Brain microvascular endothelial cell (primary cell): ENCODE measurements at places on chromosomes 1 and 21.
A peak's percentile ranks its signal among the peaks of the same experiment; 100 is the strongest.

- DNase-seq: no peak
Measured at GRCh38 chr1:156752843-156753482, 1.5 kb upstream of the HDGF start.

DNA sequence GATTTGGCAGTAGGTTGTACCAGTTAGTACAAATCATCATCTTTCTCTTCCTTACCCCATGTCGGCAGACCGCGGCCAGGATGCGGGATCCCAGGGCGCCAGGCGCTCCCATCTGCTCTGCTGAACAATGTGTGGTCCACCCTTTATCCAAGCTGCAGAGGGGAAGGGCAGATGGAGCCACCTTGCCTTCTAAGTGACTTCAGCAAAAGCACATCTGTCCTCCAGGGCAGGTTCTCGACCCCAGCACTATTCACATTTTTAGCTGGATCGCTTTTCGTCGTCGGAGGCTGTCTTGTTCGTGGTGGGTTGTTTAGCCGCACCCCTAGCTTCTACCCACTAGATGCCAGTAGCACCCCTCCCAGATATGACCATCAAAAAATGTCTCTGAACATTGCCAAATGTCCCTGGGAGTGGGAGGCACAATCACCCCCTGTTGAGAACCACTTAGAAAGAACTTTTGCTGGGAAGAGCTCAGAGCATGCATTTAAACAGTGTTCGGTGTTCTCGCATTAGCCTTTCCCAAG, 58.1 kb upstream of the SIM2 start:
- DNase-seq: no peak

GRCh38 chr1:24801176-24801575, 55.9 kb downstream of the CLIC4 start:
- DNase-seq: no peak

DNA sequence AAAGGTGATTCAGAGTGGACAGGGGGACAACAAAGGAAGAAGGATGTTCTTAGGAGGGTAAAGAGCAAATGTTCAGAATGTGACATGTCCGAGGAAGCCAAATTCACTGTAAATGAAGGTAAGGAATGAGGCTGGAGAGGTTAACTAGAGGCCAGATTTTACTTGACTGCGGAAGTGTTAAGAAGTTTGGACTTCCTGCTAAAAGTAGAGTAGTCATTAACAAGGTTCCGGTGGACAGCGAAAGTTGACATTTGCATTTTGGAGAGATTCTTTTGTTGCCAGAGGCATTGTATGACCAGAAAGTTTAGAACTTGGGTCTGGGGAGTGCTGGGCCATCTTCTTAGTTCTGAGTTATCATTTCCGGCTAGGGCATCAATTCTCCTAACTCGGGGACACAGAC, 7.2 kb upstream of the ERRFI1 start:
- DNase-seq: no peak

DNA sequence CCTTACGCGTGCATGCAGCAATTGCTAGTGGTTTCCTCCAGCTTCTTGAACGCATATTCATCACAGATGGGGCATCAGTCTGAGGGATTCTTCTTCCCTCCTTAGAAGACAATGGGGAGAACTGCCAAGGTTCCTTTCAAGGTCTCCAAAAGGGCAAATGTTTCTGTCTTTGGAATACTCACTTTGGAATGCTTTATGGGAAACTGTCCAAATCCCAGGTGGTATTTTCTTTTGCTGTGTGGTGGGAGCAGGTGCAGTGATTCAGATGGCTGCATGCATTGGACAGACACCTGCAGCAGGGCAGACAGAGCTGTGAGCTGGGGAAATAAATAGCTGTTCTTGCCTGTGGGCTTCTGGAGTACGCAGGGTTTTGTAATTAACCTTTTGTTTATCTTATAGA, 40.5 kb downstream of the URB2 start:
- no peak for DNase-seq

GRCh38 chr1:221310180-221310579, 430.9 kb downstream of the HLX start:
- DNase-seq: no peak

- DNase-seq: no peak
Measured at GRCh38 chr1:107925565-107925964, 39.4 kb downstream of the VAV3 start.

DNA sequence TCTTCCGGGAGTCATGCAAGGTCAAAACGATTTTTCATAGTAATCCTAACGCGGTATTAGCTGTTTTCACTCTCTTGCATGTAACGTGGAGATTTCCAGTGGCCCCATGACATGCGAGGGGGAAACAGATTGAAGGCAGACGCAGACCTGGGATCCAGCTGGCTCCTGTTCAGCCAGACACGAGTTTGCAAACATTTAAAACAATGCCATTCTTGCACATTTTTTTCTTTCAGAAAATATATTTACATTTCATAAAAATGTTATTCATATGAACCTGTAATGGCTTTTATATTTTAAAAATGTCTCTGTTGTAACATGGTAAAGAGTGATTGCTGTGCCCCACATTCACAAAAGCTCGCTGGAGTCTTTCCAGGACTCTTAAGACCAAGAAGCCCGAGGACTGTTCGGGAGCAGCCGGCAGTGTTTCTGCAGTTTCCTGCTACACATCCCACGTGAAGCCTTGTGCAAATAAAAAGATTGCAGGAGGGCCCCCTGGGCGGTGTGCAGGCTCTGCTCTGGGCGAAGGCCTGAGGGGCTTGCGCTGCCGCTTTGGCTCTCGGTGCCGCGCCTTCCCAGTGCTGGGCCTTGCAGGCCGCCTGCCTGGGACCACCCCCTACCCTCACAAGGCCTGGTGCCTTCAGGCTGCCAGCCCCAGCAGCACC, 184.9 kb downstream of the DYRK1A start:
- peak; percentile 5 for DNase-seq

DNA sequence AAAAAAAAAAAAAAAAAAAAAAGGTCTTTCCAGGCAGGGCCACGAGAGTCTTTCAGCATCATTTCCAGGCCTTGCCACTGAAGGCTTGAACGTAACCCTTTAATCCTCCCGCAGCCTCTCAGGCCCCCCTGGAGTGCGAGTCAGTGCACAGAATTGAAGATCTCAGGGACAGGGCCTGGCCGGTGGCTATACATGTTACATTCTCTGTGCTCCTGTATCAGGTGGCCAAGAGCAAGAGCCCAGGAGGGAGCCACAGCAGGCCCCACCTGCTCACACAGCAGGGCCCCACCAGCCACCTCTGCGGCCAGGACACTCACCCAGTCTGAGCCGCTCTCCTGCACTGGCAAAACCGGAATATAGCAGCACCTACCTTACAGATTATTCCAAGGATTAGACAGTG, 34.1 kb upstream of the SLC25A33 start:
- no peak for DNase-seq

- no peak for DNase-seq
Measured at GRCh38 chr1:95504321-95504720, 270.3 kb downstream of the RWDD3 start.

- no peak for DNase-seq
Measured at GRCh38 chr1:160826546-160826945, 30.6 kb downstream of the LY9 start.

- no peak for DNase-seq
Measured at GRCh38 chr1:61644303-61644702, 80.6 kb downstream of the TM2D1 start.

DNA sequence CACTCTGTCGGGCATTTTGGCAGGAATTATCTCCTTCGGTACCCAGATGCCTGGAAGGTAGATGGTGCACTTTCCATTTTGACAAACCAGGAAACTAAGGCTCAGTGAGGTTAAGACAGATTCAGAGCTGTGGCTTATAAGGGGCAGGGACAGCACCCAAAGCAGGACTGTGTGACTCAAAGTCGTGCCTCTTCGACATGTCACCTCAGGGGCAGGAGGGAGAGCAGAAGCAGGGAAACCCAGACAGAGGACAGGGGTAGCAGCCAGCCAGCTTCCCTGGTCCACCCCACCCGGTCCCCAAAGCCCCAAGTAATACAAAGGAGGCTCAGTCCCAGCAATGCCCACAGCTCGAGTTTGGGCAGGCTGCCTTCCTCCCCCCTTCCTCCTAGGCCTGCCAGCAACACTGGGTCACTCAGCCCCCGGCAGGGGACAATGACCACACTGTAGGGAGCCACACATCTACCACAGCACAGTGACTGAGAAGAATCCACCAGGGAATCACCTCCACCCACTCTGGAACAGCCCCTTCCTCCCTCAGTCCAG, 2.5 kb downstream of the RHOC start:
- no peak for DNase-seq

DNA sequence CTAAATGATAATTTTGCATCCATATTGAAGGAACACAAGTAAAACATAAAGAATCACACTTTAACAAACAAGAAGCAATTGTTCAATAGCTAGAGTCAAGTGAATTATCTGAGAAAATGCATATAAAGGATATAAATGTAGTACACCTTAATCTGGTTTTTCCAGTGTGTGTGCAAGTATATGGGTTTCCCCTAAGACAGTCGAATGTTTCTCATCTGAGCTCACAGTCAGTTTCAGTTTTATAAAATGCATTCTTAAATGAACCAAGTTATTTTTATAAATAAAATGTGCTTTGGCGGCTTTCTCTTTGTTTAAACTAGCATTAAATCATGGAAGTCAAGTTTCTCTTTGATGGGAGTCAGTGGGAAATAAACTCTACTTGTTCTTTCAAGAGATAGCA, 125.9 kb downstream of the PTPRC start:
- DNase-seq: no peak

DNA sequence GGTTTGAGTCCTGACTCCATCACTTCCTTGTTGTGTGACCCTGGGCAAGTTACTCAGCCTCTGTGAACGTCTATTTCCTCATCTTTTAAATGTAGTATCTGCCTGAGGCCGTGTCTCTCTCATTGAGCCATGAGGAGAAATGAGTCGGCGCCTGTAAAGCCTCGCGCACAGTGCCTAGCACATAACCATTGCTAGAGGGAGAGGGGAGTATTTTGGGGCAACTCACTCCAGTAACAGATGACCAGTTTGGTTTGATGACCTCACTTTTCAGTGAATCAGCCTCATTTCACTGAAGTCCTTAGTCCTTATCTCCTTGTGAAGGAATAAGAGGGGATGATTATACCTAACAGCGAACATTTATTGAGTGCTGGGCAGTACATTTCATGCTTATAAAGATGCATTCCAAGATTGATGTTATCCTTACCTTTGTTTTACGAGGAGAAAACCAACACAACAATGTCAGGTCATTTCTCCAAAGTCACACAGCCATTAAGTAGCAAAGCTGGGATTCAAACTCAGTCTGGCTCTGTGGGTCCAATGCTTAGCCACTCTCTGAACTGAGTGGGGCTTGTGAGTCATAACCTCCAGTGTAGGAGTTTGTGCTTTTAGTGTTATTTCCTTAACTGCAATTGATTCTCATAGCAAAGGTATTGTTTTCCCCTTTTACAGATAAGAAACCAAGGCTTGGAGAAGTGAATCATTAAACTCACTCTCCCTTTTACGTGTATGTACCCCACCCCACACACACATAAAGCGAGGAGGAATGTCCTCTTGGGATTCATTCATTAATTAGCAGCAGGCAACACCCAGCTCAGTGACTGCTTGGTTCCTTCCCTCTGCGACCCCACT, 25.9 kb downstream of the KCNC4 start:
- DNase-seq: peak; percentile 45

DNA sequence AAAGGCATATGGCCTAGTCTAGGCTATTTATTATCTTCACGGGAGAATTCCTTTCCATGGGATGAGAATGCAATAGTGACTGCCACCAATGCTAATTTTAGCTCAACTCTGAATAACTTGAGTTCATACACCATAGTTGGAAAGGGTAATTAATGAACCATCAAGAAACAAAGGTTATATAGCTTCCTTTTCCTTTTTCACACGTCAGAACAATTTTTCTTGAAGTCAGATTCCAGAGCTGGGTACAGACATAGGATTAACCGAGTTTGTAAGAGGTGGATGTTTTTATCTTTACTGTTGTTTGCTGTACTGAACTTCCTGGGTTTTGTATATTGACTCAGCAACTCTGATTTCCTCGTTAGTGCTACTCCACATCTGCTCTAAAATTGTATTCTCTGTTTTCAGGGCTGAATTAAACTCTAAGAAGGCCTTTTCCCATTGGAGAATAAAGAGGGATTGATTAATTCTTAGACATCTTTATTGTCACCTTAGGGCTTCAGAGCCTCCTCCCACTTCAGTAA, 262.0 kb downstream of the NUF2 start:
- DNase-seq: no peak

DNA sequence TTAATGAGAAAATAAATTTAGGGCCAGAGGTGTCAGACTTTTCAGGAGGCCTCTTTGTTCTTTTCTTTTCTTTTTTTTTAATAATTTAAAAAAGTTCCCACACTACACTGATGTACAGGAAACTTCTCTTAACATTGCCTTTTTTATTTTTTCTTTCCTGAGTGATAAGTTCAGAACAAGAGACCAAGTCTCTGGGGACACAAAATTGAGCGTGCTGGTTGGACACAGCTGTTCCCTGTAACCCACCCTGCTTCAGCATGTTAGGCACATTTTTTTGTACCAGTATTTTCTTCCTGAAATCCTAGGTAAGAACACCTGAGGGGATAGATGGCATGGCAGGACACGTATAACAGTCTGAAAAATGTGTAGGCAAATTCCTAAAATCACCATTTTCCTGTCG, 50.1 kb downstream of the PBX1 start:
- no peak for DNase-seq

- DNase-seq: peak; percentile 29
Measured at GRCh38 chr1:173669491-173669941, at the start of gene ANKRD45. TSS of gene ANKRD45 (minus strand) at chr1:173669851. CDS start at chr1:173659418, 10,433 bp downstream.

- peak; percentile 97 for DNase-seq
Measured at GRCh38 chr1:45583264-45583665, 576 bp upstream of the NASP start.

- DNase-seq: no peak
Measured at GRCh38 chr21:37259426-37259825, 7.7 kb downstream of the VPS26C start.

DNA sequence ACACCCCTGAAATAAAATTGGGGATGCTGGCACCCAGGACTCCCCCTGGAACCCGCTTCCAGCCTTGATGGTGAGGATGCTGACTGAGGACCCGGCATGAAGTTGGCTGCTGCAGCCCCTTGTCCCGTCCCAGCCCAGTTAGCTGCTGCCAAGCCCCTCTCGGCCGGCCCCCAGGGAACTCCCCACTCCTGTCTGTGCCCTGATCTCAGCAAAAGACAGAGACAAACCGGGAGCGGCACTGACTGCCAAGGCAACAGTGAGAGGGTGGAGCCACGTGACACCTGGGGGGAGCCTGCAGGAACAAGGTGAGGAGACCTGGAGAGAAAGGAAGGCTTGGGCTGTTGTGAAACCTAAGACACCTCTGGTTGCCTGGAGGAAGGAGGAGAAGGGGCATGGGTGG, 24.7 kb downstream of the CASZ1 start:
- no peak for DNase-seq

DNA sequence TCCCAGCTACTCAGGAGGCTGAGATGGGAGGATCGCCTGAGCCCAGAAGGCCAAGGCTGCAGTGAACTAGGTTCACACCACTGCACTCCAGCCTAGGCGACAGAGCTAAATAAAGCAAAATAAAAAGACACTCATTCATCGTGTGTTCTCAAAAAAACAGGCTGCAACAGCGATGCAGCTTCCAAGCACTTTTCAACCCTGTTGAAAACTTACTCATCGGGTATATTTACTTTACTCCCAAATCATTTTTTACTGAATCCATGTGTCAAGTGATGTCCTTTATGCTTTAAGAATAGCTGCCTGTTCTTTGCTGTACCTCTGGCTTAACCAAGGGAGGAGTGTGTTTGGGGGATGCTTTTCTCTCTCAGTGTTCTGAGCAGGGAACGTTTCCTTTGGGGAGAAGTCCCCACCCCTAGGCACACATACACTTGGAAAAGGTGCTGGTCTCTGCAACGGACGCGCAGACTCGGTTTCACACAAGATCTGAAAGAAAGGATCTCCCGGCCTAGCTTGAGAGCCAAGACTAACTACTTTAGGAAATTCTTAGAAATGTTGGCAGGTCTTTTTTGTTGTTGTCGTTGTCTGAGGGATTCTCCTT, 1.4 kb downstream of the MAP1LC3C start:
- DNase-seq: no peak
